ENCODE measurements at places on chromosomes 6 and 20. TPM values are rescaled to one million over a fixed set of nuclear protein-coding genes. Genes with fewer than 3 reads are reported as not detected.
A peak's percentile ranks its signal among the peaks of the same experiment; 100 is the strongest.

The EFHC1 gene
- total RNA-seq = 4.4 TPM

The CLIC1 gene
- 192 TPM for total RNA-seq

DNA sequence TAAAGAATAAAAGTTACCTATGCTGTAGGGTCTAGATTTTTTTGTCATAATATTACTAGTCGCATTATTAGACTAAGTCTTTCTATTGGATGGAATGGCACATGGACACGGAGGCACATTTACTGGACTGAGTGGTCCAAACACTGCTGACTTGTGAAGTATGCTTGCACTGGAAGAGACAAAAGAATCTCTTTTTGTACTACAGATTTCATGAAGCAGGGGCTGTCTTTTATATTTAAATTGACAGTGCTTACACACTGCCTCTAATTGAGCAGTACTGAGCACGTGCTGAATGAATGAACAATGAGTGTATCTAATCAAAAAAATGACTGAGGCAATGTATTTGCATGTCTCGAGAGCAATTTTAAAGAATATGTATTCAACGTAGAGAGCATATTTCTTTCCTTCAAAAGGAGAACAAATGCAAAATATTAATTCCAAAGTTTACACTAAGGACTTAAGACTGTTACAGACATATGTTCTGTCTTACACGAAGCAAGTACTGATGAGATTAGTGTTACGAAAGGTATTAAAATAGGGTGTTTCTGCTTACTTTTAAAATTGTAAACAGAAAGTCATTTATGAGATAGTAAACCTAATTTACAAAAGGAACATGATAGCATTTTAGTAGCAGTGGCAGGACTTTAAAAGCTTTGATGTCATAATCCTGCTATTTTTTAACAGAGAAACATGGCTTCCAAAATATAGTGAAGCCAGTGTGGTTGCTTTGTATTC lies 8.3 kb downstream of the ELOVL2 start:
- DNase-seq = no peak

- no peak for DNase-seq
These were observed 532.1 kb downstream of the PRKN start for GRCh38 chr6:162195441-162195840.

DNA sequence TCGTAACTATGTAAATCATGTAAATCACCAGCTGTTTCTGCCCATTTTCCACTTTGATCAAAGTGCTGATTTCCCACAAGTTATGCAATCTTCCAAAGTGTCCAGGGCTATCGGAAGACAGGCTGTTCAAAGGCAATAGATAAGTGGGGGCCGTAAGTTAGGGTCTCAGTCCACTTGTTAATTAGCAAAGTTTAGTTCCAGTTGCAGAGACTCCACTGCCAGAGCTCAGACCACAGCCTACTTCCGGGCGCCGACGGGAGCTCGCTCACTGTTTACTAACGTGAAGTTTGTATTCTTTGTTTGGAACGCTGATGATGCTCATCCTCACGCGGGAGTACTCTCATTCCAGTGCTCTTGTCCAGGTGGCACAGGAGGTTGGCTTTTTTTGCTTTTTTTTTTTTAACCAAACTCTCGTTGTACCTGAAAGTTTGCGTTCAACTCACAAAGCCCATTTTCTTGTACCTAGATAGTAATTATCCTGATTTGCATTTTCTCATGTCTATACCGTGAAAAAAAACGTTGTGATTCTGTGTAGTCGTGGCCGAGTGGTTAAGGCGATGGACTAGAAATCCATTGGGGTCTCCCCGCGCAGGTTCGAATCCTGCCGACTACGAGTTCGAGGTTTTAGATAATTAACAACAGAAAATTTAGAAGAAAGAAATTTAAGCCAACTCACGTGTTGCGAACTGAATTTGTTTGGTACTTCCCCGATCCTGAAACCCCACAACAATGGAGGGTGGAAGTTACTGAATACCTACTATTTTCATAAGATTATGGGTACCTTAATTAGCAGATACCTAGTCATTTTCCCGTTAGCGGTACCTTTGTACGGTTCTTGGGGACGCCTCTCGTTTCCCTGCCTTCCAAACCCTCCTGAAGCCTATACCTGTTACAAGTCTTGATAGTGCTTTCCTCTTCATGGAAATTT lies 29.9 kb upstream of the ZNF184 start:
- DNase-seq = peak; percentile 71

- no peak for DNase-seq
These were observed 268.3 kb downstream of the CDKAL1 start for GRCh38 chr6:20802596-20802995.

DNA sequence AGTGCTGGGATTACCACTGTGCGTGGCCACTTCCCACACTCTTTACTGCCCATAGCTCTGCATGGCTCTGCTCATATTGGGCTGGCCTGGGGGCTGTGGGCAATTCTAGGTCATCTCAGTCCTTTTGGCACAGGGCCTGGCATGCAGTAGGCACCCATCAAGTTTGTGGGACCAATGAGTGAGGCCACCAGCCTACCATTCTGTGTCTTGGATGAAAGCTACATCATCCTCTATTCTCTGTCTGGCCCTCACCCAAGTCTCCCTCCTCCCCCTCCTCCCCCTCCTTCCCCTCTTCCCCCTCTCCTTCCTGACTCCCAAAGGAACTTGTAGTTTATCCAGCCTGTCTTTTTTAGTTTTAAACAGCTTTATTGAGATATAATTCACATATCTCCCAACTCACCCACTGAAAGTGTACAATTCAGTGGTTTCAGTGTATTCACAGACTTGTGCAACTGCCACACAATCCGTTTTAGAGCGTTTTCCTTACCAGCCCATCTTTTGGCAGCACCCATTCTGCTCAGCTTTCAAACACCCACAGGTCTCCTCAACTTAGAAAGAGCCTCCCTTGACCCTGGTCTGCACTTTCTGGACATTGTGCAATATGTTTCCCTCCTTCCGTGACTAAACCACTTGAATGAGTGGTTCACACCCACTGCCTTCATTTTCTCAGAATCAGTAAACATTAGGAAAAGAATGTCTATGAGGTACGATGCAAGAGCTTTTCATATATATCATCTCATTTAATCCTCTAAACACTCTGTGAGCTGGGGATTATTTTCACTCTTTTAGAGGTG lies 21.5 kb upstream of the MRPS18A start:
- DNase-seq = no peak

- DNase-seq = no peak
These were observed 117.4 kb downstream of the TBC1D32 start for GRCh38 chr6:121216928-121217327.
